ENCODE measurements at places on chromosomes 6 and 20.

DNA sequence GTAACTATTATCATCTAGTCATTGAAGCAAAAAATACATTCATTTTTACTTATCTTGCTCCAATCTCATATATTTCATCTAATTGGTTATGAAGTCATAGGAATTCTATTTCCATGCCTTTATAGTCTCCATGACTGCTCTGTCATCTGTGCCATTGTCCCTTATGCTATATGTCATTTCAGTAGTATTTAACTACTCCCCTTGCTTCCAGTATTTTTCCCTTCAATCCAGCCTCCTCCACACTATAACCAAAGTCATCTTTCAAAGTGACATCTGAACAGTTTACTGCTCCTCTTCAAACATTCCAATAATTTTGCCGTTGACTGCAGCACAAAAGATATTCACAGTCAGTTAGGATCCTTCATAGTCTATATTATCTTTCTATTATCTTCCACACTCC, 216.6 kb upstream of the HS3ST5 start:
- no peak for DNase-seq

DNA sequence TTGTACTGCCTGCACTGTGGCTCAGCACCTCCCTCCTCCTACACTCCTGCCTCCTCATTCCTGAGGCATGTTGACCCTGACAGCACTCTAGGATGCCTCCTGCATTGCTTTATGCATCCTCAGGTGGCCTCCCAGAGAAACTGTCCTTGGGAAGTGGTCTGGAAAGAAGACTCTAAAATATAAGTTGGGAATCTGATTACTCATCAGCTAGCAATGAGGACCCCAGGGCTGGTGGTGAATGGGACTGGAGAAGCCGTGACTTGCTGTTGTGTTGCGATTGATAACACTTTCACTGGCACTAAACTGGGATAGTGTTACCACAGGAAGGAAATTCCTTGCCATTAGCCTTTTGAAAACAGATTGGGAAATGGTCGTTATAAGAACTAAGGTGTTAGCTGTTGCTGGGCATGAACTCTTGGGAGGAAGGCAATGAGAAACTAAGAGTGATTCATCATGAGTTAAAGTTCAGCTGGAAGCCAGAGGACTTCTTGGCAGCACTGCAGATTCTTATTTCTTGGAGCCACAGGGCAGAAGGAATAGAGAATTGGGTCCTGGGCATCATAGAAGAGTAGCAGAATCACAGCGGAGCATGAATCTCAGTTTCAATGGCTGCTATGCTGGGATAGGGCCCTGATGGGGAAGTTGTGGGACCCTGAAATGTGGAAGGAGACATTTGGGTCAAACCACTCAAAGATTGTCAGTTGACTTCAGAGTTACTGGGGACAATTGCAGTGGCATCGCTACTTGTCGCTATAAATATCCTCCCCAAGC, 10.1 kb upstream of the SIRPD start:
- no peak for DNase-seq

GRCh38 chr20:62987114-62987513, 19.6 kb downstream of the BHLHE23 start:
- no peak for DNase-seq

DNA sequence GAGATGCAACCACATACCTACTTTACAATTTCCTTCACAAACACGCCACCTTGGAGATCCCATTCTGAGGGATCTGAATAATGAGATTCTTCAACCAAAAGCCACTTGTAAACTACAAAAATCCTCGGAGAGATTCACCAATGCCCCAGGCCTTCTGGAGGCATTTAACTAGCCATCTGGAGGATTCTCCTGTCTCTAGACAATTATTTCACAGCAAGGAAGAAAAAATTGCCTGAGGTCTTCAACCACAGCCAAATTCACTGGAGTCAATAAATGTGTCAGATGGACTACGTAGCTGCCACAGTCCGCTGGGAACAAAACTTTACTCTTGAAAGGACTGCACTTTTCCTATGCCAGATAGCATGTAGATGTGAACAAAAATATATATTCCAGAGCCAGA, 19.0 kb upstream of the DCDC2 start:
- no peak for DNase-seq

DNA sequence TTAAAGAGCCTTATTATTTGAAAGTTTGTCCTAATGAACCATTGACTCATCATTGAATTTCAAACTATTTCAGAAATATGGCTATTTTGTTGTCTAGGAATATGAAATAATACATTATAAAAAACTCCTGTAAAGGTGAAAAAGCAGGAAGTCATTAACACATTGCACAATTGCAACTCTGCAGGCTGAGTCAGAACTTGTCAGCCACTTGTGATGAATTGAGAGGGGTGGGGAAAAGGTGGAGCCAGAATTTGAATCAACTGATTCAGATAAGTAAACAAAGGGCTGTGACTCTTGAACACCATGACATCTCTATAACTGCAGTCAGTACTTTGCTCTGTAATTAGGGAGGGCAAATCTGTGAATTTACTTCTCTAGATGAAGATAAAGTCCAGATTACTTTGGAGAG, 6.0 kb downstream of the C6orf141 start:
- no peak for DNase-seq

- DNase-seq: no peak
These were observed 53.3 kb upstream of the TNFRSF21 start for GRCh38 chr6:47362857-47363461.

GRCh38 chr6:115984809-115985208, 75.9 kb downstream of the FRK start:
- DNase-seq: no peak

Measured in stimulated activated CD4-positive, alpha-beta T cell treated with anti-CD3 and anti-CD28 coated beads, TNF-alpha, amount 100 ng/mL, for 4 hours (primary cell).